Ureter (tissue), 1 donor: ENCODE measurements at places on chromosomes 13 and 19. TPM values are rescaled to one million over a fixed set of nuclear protein-coding genes. Genes with fewer than 3 reads are reported as not detected.

SBK2 gene
- not detected for total RNA-seq

NLRP4 gene
- not detected for total RNA-seq

CGB8 gene
- total RNA-seq: not detected

HIF3A gene
- total RNA-seq: 108 TPM

CACNA1A gene
- 2.2 TPM for total RNA-seq

DNA sequence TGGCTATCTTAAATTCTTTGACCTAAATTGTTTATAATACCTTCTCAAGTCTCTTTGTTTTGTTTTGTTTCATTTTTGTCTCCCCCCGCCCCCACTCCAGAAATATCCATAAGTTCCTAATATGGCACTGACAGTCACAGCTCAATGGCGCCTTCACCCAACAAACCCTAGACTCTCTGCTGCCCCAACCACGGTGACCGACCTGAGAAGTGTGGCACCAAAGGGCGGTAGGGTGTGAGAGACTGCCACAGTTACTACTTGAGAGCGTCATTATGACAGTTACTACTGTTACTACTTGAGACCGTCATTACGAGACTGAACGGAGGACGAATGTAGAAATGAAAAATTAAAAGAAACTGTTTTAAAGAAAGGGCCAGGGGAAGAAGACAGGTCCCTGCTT lies 34.4 kb upstream of the PSPC1 start:
- DNase-seq: no peak

DNA sequence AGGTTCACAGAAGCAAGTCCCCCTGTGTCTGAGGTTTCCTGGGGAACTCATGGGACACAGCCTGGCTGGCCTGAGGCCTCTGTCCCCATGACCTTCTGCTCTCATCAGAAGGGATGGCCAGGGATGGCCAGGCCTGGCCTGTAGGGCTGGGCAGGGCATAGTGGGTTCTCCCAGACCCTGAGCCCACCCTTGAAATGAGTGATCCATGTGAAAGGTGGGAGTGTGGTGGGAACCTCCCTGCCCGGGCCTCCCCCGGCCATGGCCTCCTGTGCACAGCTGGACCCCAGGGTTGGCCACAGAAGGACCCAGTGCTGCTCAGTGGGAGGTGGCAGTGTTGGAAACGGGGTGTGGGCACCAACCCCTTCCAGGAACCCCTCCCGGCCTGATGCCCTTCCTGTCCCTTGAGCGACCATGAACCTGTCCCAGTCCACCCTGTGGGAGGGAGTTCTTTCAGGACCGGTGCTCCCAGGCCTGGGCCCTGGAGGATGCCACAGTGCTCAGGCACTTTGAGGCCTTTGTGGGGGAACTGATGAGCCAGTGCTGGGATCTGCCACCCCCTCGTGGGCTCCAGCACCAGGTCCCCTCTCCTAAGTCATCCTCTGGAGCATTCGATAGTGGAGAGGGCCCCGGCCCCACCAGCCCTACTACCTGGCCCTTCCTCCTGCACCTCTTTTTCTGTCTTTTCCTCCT lies 15.5 kb upstream of the ZNF14 start:
- no peak for DNase-seq

GRCh38 chr13:112254900-112255299 lies 121.3 kb upstream of the SPACA7 start:
- no peak for DNase-seq

DNA sequence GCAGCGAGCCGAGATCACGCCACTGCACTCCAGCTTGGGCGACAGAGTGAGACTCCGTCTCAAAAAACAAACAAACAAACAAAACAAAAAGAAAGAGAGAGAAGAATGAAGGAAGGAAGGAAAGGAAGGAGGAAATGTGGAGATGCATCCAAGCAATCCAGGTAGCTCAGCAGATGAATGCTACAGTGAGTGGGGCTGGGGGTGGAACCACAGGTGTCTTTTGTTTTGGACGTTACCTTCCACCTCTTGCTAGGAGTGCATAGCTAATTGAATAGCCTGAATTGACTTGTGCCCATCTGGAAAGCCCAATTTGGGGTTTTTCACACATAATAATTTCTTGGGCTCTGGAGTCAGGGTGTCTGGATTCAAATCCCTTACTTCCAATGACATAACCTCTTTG lies 66.0 kb upstream of the GTF3A start:
- no peak for DNase-seq

GRCh38 chr13:29513002-29513980 lies 82.2 kb downstream of the SLC7A1 start:
- DNase-seq: no peak

GRCh38 chr19:4517451-4518057 lies 732 bp downstream of the PLIN4 start:
- DNase-seq: no peak

DNA sequence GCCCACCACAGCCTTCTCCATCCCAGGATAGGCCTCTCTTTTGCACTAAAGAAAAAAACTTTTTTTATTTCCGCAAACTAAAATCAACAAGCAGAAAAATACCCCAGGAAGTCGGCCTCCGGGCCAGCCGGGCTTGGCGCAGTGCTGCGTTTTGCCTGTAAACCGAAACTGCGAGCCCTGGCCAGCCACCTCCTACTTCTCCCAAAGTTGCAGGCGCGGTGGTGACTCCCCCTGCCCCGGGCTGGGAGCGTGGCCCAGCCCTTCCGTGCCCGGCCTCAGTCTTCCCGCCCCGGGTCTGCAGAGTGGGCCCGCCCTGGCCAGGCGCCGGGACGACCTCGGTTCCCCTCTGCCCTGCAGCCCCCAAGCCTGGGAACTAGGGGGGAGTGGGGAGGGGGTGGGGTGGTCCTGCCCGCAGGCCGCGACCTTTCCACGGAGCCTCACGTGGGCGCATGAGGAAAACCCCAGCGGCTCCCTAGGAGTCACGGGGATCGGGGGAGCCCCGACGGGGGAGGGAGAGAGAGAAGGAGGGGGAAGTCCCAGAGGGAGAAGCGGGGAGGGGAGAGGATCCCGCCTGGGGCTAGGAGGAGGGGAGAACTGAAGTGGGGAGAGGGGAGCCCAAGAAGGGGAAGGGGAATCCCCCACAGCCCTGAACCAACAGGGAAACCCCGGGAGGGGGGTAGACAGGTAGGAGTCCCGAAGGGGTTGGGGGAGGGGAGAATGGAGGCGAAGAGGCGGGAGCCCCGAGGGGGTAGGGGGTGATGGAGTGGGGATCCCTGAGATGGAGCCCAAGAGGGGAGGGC lies 3.0 kb downstream of the GADD45B start:
- DNase-seq: peak; percentile 88

DNA sequence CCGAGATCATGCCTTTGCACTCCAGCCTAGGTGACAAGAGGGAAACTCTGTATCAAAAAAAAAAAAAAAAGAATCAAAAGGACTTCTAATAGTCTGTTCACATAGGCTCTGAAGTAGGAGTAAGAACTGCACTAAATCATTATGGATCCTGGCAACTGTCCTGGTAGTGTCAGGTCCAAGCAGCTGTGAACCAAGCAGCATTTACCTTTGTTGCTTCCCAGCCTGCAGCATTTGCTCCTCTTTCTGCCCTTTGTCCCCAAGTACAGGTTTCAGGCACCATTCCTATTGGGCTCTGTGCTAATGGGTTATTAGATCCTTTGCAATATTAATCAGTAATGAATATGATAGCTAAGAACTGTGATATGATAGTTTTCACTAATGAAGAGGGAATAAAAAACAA lies 77.4 kb upstream of the NBEA start:
- DNase-seq: no peak

DNA sequence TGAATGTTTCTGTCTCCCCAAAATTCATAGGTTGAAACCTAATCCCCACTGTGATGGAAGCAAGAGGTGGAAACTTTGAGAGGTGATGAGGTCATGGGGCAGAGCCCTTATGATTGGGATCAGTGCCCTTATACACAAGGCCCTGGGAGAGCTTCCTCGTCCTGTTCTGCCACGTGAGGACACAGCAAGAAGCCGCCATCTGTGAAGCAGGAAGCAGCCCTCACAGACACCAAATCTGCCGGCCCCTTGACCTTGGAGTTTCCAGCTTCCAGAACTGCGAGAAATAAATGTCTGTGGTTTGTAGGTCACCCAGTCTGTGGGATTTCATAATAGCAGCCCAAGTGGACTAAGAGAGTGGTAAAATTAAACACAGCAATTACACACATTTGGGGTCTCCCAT lies 737.4 kb downstream of the UQCRFS1 start:
- no peak for DNase-seq

GRCh38 chr13:86581706-86582105 lies 782.5 kb upstream of the SLITRK6 start:
- no peak for DNase-seq

DNA sequence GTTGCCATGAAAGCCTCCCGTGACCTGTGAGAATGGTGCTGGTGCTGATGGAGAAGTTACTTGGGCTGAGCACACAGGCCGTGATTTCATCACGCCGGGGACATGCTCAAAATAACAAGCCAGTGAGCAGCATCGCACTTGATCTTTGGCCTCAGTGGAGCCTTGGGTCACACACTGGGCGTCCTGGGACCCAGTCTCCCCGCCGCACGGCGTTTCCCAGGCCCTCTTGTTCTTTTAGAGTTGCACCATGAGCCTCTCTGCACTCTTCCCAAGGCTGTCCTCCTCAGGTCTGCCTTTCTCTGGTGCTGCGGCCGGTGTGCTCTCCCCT lies 9.5 kb upstream of the NDUFS7 start:
- DNase-seq: no peak

DNA sequence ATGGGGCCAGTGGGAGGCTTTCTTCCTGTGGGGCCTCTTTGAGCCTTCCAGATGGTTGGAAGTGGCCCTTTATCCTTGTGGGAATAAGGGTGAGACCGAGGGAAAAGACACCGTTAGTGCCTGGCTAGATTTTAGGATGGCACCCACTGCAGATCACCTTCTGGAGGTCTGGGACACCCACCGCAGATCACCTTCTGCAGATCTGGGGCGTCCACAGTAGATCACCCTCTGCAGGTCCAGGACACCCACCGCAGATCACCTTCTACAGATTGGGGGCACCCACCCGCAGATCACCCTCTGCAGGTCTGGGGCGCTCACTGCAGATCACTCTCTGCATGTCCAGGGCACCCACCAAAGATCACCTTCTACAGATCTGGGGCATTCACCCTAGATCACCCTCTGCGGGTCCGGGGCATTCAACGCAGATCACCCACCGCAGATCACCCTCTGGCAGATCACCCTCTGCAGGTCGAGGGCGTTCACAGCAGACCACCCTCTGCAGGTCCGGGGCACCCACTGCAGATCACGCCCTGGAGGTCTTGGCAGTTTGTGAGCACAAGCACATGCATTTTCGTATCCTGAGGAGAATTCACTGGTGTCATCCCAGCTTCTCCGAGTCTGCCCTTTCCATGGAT lies 153.4 kb upstream of the TSHZ3 start:
- no peak for DNase-seq

- DNase-seq: peak; percentile 51
These were observed 347.4 kb downstream of the LIG4 start for GRCh38 chr13:107867701-107868661.

- no peak for DNase-seq
These were observed 1.6 kb downstream of the R3HDM4 start for GRCh38 chr19:911197-912033.

DNA sequence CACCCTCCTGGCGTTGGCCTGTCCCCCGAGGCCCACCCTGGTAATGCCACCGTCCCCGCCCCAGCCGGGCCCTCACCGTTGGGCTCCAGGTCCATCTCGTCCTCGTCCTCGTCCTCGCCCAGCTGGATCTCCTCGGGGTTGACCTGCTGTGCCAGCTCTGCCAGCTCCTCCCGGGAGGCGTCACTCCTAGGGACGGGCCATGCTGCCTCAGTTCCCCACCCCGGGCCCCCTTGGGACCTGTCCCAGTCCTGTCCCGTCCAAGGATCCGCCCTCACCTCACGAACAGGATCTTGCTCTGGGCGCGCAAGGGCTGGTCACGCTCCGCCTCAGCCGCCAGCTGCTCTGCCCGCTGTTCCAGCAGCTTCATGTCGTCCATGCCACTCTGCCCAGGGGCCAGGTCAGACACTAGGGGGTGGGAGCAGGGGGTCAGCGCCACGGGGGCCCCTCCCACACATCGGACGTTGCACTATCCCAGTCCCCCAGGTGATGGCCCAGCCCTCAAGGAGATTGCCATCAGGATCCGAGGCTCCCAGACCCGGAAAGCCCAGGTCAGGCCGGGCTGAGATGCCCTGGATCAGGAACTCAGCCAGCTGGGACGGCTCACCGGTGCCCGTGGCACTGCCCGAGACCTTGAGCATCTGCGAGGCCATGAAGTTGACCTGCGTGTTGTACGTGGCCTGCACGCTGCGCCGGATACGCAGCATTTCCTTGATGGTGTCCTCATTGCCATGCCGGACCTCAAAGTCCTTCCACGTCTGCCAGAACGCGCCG lies 9.5 kb downstream of the XAB2 start:
- DNase-seq: no peak

DNA sequence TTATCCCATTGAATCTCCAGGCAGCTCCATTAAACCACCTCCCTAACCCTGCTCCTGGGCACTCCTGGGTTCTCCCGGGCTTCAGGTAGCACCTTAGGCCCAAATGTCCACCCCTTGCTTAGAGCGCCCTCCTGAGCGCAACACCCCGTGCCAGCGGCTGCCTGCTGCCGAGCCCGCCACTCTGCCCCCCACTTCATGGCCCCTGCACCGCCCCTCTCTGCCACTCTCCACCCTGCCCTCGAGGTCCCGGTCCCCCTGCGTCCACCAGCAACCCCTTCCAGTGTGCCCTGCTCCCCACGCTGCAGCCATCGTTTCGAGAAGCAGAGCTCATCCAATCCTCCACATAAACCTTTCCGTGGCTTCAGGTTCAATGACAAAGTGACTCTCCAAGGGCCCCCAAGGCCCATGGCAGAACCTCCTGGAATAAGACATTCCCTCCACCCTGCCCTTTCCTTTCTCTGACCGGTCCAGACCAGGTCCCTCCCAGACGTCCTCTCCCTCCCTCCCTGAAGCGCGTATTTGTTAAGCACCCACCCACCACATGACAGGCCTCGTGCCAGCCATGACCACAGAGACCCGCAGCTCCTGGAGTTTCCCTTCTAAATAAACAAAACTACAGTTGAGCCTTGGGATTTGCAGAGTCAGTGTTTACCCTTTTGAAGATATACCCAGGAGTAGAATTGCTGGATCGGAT lies 66.6 kb downstream of the ARHGEF18 start:
- peak; percentile 52 for DNase-seq

DNA sequence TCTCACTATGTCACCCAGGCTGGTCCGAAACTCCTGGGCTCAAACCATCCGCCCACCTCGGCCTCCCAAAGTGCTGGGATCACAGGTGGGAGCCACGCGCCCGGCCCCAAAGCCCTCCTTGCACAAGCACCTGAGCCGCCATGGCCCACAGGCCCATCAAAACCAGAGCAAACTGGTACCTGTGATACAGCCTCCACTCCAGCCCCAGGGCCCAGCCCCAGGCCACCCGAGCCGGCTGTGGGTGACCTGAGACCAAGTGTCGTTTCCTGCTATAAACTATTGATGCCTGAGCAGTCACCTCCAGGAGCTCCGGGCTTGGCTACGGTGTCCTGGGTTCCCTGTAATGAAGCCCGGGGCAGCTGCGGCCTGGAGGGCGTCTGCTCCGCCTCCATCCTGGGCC lies 9.7 kb upstream of the PTBP1 start:
- DNase-seq: no peak

- DNase-seq: no peak
These were observed 229.3 kb upstream of the EDNRB start for GRCh38 chr13:78147905-78148304.

GRCh38 chr13:35768551-35768950 lies 292.1 kb upstream of the MAB21L1 start:
- no peak for DNase-seq
